ENCODE measurements at places on chromosomes 4 and X.

GRCh38 chrX:86171366-86171765 lies 23.1 kb downstream of the DACH2 start:
- peak; percentile 0 for DNase-seq

GRCh38 chrX:148562846-148563245 lies 62.4 kb downstream of the AFF2 start:
- no peak for DNase-seq

DNA sequence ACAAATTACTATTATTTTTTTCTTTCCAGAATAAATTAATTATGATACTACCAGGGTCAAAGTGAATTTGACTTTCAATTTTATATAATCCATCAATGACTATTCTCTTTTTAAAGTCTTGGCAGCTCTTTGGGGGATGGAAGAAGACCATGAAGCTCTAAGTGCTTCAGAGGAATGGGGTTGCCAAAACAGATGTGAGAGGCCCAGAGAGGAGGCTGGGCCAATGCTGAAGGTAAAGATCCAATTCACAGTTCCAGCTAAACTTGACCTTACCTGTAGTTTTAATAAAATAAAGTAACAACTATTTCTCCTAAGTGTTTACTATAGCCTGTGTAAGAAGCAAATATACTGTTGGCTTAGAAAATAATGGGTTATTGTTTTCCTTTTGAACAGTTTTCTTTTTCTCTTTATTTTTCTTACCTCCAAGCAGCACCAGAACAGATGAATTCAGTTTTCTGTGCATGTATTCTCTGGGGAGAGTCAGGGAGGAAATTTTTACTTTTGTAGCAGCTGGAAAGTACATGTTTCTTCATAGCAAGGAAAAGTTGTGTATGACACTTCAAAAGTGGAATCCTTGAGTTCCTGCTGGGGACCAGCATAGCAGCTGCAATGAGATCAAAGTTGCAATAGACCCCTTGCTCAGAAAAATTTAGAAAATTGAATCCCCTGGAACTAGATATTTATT lies 104.9 kb downstream of the CEP44 start:
- DNase-seq: no peak

- DNase-seq: no peak
These were observed 53.0 kb upstream of the PROM1 start for GRCh38 chr4:16136827-16137226.

GRCh38 chr4:65670331-65671031 lies at the start of gene EPHA5:
Gene EPHA5, minus strand, starts transcription at chr4:65670489. Its CDS starts 747 bp downstream, at chr4:65669742.
- DNase-seq: peak; percentile 89

GRCh38 chrX:115018944-115019343 lies 1.5 kb upstream of the IL13RA2 start:
- DNase-seq: no peak

DNA sequence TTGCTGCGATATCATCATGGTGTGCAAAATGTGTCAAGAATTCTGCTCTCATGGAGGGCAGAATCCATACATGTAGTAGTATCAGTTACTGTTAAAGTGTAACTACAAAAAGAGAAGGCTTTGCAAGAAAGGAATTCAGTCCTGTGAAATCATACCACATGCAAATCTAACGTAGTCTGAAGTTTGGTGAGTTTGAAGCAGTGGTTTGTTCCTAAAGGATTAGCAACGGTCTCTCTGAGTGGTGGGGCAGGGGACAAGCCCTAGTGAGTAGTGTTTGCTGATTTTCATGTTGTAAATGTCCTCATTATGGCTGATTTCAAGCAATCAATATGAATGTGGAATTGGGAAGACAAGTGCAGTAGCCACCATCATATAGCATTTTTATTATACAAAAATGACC lies 47.1 kb upstream of the CLNK start:
- DNase-seq: no peak

DNA sequence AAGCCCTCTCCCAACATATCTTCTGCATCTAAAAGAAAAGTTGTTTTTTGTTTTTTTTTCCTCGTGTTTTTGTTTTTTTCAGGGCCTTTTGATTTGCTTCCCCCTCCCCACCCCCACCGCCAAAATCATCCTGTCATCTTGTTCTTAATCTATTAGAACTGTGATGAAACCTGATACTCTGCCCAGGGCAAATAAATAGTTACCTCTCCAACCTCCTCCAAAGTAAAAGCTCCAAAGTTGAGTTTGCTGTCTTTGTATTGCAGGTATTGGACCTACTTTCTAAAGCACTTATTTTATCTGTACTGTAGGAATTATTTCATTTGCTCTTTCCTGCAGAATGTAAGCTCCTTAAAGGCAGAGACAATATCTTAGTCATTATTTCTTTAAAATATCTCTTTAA lies 172.9 kb downstream of the SOWAHB start:
- DNase-seq: no peak

DNA sequence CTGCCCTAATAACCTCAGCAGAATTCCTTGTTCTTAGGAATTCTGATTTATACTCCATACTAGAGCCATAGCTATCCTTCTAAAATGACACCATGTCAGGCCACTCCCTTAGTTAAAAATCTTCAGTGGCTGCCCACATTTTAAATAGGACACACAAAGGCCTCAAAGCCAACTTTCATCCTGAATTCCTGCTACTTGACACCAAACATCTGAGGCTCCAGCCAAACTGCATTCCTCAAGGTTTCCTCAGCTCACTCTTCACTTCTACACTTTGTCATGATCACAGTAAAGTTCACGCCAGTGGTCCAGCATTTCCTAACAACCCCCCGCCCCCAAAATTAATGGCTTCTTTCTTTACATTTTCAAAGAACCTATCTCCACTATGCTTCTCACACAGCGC lies 124.3 kb downstream of the ADGRA3 start:
- DNase-seq: peak; percentile 22

GRCh38 chr4:121726642-121727268 lies 30.0 kb upstream of the ANXA5 start:
- peak; percentile 73 for DNase-seq

- peak; percentile 49 for DNase-seq
These were observed 558.2 kb upstream of the DIPK2B start for GRCh38 chrX:45758738-45759397.

GRCh38 chr4:82430964-82431745 lies 765 bp downstream of the ENOPH1 start:
- DNase-seq: peak; percentile 26

GRCh38 chr4:45064741-45065140 lies 338.4 kb upstream of the GNPDA2 start:
- no peak for DNase-seq

- DNase-seq: peak; percentile 78
These were observed 2.2 kb upstream of the DCUN1D4 start for GRCh38 chr4:51840781-51841180.

GRCh38 chrX:2342874-2343273 lies 157.9 kb downstream of the DHRSX start:
- DNase-seq: peak; percentile 97

DNA sequence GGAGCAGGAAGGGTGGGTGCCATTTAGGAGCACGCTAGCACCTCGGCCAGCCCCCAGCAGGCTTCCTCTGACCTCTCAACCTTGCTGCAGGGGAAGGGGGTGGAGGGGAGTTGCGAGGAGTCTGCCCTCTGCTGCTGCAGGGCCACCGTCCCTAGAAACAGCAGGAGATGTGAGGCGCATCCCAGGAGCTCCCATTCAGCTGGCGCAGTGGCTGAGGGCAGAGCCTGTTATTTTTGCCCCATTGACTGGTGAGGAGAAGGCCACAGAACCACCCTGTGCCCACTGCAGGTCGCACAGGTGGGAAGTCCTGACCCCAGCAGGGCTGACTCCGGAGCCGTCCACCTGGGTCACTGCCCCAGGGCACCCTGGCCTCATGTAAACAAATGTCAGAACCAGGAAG lies 8.0 kb downstream of the PDE6B start:
- DNase-seq: no peak

GRCh38 chr4:53123171-53123570 lies 242.7 kb downstream of the SCFD2 start:
- no peak for DNase-seq

GRCh38 chr4:139625093-139625455 lies 40.5 kb upstream of the MGST2 start:
- DNase-seq: no peak

- peak; percentile 27 for DNase-seq
These were observed 60.8 kb downstream of the DDX60 start for GRCh38 chr4:168257768-168258167.

- DNase-seq: peak; percentile 66
These were observed 59.4 kb upstream of the H2AZ1 start for GRCh38 chr4:100009490-100009889.

GRCh38 chrX:107748506-107748905 lies 27.1 kb downstream of the TSC22D3 start:
- no peak for DNase-seq

- no peak for DNase-seq
These were observed 191.3 kb upstream of the AADAT start for GRCh38 chr4:170281027-170281426.

- DNase-seq: no peak
These were observed 36.9 kb downstream of the ENPEP start for GRCh38 chr4:110512901-110513300.

DNA sequence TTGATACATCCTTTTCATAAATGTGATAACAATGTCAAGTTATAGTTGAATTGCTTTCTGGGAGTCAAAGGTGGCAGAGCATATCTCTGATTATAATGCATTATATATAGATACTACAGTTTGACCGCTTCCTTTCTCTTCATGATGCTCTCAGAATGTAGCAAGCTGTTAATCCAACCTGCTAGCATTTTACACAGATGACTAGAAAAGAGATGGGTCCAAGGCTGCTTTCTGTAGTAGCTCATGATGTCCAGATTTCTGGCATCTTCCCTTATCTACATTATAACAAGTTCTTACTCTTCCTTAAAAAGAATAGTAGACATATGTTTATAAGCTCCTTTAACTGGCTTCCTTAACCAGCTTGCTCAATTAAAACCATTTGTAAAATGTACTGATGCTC lies 192.0 kb downstream of the NWD2 start:
- DNase-seq: no peak

Measured in amniotic epithelial cell (primary cell).